ENCODE measurements at places on chromosomes 4 and X.

GRCh38 chr4:102761296-102761701 is 531 bp upstream of the MANBA start:
- DNase-seq, result no peak

DNA sequence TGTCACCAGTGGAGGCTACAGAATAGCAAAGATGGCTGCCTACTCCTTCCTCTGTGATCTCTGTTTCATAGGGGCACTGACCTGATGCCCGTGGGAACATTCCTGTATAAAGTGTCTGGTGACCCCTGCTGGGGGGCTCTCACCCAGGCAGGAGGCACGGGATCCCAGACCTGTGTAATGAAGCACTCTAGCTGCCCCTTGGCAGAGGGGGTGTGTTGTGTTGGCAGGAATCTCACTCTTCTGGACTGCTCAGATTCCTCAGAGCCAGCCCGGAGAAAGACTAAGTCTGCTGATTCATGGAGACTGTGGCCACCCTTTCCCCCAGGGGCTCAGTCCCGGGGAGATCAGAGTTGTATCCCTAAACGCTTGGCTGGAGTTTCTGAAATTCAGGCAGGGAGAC is 648.3 kb downstream of the SPRY1 start:
- no peak for DNase-seq

- DNase-seq, result no peak
Observed at GRCh38 chrX:48945517-48946348, 11.7 kb downstream of the OTUD5 start.

DNA sequence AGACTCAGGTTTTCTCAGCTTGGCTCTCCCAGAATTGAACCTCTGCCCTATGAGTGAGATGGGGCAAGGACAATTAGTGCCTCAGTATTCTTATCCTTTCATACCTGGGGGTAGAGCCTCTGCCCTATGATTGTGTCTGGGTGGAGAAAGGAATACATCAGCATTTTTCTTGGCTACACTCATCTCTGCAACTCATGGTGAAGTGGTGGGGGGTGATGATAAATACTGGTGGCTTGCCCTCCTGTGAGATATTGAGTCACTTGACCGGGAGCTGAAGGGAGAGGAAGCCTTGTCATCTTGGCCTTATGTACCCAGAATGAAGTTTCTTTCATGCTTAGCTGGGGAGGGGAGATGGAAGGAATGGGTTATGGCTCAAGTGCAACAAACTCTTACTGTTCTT is 71.3 kb upstream of the ENOX2 start:
- DNase-seq, result no peak

GRCh38 chr4:153293742-153294057 is 50.8 kb upstream of the MND1 start:
- no peak for DNase-seq

- no peak for DNase-seq
Observed at GRCh38 chrX:28126886-28127285, 145.6 kb upstream of the DCAF8L1 start.

DNA sequence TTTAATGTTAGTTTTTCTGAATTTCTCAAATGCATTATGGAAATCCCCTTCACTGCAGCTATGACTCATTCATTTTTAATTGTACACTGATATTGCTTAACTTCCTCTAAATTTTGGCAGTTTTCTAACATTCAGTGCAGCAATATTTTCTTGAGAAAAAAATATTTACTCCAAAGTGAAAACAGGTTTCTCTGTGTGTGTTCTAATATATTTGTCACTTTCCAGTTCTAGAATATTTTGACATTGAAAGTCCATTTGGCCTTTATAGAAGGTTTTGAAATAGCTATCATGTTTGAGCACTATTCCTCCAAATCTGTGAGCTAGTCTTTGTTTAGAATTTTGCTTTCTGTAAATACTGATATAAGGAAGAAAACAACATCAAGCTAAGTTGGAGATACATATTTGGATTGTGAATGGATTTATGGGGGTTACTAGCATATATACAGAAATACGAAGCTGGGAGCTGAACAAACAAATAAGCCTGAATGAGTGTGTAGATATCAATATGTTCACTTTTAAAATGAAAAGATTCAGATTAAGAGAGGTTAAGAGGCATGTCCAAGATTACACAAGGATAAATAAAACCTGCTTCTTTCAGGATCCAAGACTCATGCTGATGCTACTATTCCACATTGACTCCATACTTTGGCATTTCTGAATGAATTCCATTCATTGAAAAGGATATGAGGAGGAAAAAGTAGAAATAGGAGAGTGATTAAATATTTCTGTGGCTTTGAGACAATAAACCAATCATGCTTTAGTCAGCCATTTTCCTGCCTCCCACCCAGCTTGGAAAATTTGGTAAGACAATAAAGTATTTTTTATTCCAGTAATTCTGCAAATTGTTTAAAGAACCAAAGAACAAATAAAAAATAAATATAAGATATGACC is 57.3 kb upstream of the SLIT2 start:
- peak; percentile 65 for DNase-seq

GRCh38 chrX:4930426-4930825 is 1217.0 kb upstream of the PRKX start:
- DNase-seq, result no peak

GRCh38 chr4:6612961-6613675 is 27.4 kb upstream of the MRFAP1 start:
- no peak for DNase-seq

GRCh38 chrX:28649541-28649940 is 62.3 kb downstream of the IL1RAPL1 start:
- no peak for DNase-seq

DNA sequence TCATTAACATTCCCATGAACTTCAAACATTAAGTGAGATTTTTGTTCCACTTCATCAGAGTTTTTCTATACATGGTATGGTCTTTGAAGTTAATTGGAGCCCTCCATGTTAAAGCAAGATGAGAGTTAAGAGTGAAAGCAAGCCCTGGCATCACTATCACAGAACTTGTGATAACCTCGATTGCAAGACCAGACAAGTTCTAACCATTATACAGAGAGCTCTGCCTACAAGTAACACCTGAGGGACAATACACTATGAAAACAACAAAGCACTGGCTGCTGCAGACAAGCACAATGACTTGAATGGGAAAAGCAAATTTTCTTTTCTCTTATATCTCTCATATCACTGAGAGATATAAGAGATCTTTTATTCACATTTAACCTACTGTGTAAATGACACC is 126.6 kb upstream of the GYPA start:
- no peak for DNase-seq

- DNase-seq, result peak; percentile 80
Observed at GRCh38 chrX:65677954-65678469, 10.6 kb downstream of the MSN start.

GRCh38 chr4:74793757-74794381 is 454 bp downstream of the BTC start:
- DNase-seq, result no peak

- no peak for DNase-seq
Observed at GRCh38 chrX:118259213-118259612, 86.7 kb upstream of the WDR44 start.

GRCh38 chr4:39525822-39526690 is 1.2 kb downstream of the UGDH start:
- no peak for DNase-seq

GRCh38 chr4:158527516-158527915 is 5.8 kb downstream of the RXFP1 start:
- no peak for DNase-seq

- DNase-seq, result no peak
Observed at GRCh38 chrX:148905400-148905799, 405.0 kb downstream of the AFF2 start.

DNA sequence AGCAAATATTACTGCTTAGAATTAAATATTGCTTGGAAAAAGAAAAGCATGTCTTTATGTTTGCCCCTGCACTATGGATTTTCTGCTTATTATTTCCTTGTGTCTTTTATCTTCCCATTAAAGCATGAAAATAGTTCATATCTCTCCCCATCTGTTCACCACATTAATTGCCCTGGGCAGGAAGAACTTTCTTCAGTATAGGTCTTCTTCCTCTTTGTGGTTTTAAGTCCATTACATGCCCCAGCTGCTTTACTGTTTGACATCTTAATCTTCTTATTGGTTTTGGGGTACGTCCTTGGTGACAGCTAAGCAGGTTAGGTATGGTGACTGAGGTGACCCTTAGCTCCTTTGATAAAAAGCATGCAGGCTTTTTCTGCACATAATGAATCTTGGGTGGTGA is 157.3 kb downstream of the AASDH start:
- no peak for DNase-seq

DNA sequence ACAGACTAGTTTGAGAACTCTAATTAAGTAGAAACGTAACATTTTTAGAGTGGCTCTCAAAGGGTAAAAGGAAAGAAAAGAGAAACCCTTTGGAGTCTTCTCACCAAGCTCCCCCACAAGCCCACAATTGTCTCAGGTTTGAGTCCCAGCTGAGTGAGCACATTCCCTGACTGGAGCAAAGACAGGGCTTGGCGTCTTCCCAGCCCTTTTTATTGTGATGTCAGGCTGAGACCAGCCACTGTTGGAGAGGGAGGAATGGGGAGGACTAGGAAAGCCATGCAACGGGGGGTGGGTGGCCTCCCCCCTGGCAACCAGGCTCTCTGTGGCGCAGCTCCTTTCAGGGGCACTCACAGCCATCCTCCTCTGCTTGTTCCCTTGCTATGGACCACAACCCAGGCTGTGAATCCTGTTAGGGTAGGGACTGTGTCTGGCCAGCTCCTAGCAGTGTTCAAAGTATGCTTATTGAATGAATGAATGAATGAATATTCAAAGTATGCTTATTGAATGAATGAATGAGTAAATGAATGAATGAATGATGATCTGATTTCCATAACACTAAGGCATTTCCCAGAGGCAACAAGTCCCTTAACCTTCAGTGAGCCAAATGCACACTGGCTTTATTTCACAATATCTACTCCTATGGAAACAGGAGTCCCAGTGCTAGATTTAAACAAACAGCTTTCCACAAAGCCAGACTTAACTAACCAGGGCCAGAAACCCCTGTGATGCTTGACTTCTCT is 413.3 kb downstream of the MID1IP1 start:
- no peak for DNase-seq

DNA sequence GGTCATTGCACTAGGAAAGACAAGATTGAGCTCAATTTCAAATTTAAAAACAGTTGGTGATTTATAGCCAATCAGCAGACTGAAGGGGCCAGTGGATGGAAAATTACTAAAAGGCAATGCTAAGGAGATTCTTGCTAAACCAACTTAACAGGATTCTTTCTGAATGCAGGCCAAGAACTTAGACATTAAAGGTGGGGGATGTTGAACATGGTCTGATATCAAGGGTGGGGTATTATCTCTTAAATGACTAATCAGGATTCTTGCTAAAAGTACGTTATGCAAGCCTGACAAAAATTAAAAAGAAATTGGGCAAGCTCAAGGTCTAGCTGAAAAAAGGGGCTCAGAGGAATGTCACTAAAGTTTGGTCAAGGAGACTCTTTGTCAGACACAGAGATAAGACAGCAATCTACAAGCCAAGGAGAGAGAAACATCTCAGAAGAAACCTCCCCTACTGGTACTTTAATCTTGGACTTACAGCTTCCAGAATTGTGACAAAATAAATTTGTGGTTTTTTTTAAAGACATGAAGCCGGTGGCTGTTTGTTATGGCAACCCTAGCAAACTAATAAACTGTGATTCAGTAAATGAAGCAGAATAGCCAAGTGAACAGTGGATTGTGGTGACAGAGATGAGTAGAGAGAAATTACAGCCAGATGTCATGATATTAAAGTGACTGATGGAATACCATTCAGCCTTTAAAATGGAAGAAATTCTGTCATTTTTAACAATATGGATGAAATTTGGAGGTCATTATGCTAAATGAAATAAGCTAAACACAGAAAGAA is 120.3 kb upstream of the KLHL4 start:
- DNase-seq, result no peak

DNA sequence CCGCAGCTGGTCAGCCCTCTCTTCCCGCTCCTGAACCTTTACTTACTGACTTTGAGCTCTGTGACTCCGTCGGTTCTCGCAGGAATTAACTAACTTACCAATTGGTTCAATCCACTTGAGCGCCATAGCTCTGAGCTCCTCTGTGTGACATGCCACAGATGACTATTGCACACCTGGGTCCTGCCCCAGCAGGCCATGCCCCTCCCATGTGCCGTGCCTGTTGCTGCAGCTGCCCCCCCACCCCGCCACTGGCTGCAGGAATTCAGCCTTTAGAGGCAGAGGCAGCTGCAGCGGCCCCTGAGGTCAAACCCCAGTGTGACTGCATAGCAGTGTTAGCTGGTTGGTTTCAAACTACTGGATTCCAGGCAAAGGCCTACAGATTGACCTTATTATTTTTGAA is 70.6 kb downstream of the MTMR1 start:
- no peak for DNase-seq

DNA sequence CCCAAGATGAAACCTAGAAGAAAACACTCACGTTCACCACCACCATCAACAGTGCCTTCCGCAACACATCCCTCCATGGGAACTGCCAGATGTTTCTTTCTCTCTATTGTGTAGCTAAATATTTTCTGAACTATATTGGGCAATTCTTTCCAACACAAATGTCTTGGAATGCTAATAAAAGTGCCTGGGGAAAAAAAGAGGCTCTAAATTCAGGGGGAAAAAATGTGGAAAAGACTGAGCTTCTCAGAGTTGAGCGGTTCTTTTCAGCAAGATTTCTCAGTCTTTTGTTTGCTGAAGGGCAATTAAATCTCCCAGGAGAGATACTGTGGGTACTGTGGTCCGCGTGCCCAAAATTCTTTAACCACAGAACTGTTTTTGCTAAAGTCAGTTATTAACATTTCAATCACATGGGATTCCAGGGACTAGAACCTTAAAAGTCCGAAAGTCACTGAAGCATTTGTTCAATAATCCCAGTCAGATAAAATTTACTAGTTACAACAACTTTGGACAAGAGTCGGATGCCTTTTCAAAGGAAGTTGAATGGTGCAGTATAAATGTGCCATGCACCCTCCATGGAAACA is 51.9 kb upstream of the DHRSX start:
- DNase-seq, result peak; percentile 93

DNA sequence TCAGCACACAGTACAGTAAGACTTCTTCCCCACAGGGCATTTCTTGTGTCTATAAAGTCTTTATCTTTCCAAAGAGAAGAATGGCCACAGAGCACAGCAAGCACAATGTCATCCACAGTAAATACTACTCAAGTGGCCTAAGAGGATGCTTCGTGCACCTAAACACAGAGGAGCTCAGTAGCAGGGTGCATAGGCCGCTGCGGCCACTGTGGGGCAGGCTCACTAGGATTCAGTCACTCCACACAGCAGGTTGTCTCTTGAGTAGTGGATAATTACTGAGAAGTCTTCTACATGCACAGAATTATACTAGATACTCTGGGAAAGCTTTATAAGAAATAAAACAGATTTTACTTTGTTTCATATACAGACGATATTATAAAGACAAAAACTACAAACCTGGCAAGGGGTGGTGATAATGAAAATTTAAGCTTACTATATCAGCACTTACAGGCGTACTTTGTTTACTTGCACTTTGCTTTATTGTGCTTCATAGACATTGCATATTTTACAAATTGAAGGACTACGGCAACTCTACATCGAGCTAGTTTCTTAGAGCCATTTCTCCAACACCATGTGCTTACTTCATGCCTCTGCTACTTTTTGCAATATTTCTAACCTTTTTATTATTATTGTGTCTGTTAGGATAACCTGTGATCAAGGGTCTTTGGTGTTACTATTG is 78.5 kb downstream of the PRDM5 start:
- DNase-seq, result no peak
